ENCODE measurements at places on chromosomes 4 and X.

GRCh38 chr4:76747563-76747962 is 150.4 kb downstream of the SOWAHB start:
- no peak for DNase-seq

- no peak for DNase-seq
These were observed 30.3 kb downstream of the SH3KBP1 start for GRCh38 chrX:19857131-19857530.

DNA sequence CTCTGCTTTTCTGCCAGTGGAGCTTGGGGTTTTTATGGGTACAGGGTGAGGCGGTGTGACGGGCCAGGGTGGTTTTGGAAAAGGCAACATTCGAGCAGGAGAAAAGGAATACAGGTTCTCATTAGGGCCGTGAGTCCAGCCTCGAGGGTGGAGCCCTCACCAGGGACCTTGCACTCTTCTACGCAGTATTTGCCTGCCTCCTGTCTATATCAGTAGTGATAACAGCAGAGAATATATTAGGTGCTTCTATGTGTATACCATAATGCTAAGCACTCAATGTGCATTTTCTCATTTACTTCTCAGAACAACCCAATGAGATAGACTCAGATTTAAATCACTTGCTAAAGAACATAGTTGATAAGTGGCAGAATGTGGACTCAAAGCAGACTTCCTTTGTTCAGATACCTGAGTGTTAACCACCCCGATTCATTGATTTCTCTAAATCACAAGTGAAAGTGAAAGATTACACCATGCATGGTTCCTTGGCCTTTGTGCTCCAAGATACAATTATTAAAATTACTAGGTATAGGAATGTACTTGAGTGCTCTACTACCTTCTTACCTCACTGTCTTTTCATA is 403.9 kb downstream of the PCDH7 start:
- DNase-seq, result no peak

GRCh38 chr4:6118201-6118600 is 82.1 kb downstream of the JAKMIP1 start:
- DNase-seq, result no peak

- DNase-seq, result peak; percentile 43
These were observed 17.7 kb downstream of the SPON2 start for GRCh38 chr4:1154523-1155182.

DNA sequence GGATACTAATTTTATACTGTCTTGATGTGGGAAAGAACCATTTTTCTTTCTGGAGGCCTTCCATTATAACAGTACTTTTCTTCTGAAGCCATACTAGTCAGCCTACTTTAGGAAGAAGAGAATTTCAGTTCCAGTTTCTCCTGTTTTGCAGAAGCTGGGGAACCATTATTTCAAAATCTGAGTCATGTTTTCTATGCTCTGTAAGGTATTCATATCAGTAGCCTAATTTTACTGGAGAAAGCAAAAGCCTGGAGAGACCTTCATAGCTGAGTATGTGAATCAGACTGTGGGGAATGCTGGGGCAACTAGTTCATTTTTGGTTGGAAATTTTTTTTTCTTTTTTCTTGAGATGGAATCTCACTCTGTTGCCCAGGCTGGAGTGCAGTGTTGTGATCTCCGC is 22.4 kb downstream of the AFF1 start:
- peak; percentile 3 for DNase-seq

DNA sequence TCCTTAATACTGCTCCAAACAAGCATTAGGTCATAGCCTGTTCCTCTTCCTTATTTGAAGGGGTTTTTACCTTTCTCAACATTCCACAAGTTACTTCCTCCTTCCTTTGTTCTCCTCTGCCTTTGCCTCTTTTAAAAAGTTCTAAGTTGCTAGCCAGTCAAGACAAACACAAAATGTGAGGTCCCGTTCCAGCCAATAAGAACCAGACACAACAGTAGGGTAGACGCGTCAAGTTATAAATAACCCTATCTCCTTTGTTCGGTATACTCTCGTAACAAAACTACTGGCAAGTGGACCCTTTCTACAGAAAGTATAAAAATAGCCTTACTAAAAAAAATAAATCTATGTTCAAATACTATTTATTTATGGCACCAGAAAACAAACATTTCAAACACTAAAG is 6.3 kb upstream of the ACE2 start:
- no peak for DNase-seq

- DNase-seq, result no peak
These were observed 6.4 kb upstream of the GSX2 start for GRCh38 chr4:54093324-54094240.

DNA sequence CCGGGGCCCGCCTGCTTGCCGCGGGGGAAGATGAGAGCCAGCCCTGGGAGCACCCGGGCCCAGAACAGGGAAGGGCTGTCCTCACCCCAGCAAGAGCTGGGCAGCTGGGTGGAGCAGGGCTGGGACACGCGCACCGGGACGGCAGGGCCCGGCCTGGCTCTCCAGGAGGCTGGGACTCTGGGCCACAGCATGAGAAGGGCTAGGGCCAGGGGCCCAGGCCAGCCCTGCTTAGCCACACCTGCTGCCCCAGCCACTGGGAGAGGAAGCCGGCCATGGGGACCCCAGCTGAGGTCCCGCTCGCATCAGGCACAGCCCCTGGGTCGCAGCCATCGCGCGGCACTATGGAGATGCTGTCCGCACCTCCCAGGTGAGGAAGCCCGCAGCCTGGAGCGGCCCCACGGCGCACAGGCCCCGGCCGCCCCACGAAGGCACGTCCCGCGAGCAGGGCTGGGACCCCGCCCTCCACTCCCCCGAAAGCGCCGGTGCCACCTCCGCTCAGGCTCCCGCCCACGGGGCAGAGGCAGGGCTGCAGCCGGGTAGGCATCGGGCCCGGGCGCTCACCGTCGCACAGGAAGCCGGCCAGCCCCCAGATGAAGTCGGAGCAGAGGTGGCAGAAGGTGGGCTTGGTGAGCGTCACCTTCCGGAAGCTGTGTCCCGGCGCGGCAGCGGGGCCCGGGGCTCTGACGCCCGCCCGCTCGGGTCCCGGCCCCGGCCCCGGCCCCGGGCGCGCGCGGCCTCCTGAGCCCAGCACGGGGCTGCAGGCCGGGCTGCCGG is 531 bp downstream of the DGKQ start:
- no peak for DNase-seq

DNA sequence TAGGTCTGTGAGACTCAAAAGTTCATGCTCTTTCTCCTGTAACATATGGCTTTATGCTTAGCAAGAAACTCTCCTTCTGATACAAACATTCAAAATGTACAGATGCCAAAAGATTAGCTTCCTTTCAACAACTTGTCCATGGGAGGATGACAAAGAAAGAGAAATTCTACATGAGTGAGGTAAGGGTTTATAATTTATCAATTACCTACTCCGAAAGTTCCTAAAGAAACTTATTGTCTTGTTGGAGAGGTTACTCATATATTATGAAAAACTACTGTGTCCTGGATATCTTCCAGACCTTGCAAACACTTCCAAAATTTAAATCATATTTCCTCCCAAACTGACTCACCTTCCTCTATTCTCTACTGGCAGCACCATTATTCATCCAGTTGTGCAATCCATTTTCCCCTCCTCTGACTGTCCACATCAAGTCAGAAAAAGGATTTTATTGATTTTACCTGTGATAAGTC is 65.1 kb downstream of the ENPEP start:
- peak; percentile 60 for DNase-seq

DNA sequence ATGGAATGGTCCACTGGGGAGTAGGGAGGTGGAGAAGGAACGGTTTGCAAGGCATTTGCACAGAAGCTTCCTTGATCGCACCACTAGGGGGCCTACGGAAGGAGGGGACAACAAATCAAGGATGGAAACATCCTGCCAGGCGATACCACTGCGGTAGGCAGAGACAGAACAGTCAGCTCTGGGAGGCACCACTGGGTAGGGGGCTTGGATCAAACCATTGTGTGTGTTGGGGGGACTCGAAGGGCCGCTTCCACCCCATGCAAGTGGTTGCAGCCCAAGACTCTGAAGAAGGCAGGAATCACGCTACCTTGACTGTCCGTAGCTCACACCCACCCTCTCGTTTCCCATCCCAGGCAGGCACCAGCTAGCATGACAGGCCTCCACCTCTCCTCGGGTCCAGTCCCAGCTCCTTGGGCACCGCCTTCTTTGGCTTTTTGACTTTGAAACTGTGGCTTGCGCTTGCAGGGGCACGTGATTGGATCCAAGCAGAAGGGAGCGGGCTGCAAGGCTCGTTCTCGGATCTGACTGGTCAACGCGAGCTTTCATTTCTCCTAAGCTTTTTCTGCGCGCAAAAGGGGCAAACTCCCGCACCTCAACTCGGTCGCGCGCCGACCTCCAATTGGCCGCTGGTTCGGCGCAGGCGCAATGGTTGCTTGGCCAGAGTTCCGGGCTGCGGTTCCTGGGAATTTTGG is 28.4 kb downstream of the GAGE1 start:
- no peak for DNase-seq

GRCh38 chr4:122716825-122717448 is 15.6 kb upstream of the BBS12 start:
- DNase-seq, result peak; percentile 68

- DNase-seq, result no peak
These were observed 30.4 kb upstream of the ABCG2 start for GRCh38 chr4:88188738-88189417.

DNA sequence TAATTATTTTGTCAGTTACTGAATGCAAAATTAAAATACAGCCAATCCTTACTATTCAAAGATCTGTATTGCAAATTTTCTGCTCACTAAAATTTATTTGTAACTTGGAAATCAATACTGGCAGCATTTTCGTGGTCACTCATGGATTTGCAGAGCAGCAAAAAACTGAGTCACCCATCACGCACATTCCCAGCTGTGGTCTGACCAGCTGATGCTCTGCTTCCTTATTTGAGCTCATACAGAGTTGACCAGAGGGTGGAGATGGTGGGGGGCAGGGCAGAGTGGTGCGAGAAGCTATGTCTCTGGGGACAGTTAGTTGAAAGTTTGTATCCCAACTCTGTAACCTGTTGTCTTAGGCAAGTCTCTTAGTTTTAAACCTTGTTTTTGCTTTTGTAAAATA is 214.8 kb downstream of the SPCS3 start:
- peak; percentile 63 for DNase-seq

DNA sequence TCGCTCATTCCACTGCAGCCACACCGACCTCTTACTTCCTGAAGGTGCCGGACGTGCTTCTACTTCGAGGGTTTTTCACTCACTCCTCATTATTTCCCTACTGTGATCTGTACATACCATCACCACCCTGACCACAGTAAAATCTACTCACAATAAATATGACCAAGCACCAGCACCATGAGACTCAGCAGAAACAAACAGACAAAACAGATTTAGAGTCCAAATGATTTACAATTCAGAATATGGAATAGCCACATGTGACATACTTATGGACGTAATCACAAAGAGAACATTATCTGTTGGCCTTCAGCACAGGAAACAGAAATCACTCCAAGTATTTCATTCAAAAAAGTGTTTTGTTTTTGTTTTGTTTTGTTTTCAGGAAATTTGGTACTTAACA is 16.1 kb upstream of the KLB start:
- DNase-seq, result no peak

DNA sequence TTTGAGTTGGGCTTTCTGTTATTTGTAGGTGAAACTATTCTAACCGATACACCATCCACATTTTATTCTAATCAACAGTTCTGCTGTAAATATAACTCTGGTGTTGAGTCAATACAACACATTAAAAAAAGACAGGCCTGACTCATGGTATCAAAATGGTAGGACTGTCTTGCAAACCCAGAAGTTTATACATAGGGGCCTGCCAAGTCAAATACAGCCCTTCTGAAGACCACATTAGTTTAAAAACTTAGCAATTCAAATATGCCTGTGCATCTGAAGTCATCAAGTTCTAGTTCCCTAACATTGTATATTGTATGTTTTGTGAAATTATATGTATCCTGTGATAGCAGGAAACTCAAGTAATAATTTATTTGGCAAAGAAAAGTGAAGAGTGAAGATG is 24.4 kb upstream of the PDE5A start:
- peak; percentile 47 for DNase-seq

GRCh38 chr4:41012293-41012692 is 202.0 kb downstream of the APBB2 start:
- DNase-seq, result peak; percentile 27

DNA sequence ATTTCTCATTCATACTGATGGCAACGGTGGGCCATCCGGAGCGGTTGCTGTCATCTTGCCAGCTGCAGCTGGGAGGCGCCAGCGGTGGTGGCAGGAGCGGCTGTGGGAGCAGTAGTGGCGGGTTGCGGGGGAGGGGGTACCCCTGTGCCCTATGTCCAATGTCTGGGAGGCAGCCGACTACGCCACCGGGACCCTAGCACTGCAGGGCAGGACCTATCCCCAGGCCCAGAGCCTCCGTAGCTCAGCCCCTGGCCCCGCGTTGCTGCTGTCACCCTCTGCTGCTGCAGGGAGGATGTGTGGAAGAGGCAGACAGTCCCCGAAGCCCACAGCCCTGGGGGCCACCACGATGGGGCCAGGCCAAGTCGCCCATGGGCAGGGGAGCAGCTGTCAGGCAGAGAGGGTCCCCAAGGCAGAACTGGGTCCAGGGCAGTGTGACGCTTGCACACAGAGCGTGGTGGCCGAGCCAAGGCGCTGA is 10.0 kb upstream of the SPP1 start:
- no peak for DNase-seq

DNA sequence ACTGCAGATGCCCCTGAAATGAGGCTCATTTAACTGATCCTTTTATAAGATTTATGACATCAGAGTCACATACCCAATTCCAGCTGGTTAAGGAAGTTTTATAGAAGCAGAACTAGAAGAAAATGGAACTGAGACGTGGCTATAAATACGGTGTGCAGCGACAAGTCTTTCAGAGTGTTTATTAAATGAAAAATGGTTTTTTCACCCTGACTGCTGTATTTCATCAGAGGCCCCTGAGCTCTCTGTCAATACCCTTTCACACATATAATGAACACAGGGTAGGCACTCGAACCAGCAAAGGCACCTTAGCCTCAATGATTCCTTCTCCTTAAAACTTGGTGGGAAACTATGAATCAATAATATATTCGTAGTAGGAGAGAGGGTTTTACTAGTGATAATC is 380.8 kb upstream of the ANXA10 start:
- no peak for DNase-seq

DNA sequence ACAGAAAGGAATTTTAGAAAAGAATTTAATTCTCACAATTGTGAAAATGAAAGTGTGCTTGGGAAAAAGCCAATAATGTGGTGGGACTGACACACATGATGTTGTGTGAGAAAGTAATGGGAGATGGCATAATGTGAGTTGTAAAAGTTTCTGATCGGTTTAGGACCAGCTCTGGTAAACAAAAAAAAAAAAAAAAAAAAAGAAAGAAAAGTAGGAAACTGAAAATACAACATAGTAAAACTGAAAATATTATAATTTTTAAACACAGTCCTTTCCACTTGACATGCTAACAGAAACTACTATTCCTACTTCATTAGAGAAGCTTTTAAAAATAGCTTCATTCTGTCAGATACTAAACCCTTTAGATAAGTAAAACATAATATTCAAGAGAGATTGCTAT is 28.2 kb downstream of the RAP1GDS1 start:
- DNase-seq, result no peak

All from fibroblast of gingiva (primary cell).